CD4-positive, alpha-beta T cell treated with Interleukin-6 at 100 ng/mL for 8 hours (primary cell): ENCODE measurements at places on chromosomes 1 and 21.

DNA sequence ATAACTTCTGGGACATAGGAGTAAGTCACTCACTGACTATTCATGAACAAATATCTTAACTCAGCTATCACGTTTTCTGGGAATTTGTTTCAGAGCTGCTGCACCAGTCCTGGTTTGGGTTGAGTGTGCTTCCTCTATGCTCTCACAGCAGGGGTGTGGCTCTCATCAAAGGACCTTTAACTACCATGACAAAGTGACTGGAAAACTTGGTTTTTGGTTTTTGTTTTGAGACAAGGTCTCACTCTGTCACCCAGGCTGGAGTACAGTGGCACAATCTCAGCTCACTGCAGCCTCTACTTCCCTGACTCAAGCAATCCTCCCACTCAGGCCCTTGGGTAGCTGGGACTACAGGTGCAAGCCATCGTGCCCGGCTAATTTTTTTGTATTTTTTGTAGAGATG lies 4.1 kb downstream of the ILDR2 start:
- DNase-seq: no peak

DNA sequence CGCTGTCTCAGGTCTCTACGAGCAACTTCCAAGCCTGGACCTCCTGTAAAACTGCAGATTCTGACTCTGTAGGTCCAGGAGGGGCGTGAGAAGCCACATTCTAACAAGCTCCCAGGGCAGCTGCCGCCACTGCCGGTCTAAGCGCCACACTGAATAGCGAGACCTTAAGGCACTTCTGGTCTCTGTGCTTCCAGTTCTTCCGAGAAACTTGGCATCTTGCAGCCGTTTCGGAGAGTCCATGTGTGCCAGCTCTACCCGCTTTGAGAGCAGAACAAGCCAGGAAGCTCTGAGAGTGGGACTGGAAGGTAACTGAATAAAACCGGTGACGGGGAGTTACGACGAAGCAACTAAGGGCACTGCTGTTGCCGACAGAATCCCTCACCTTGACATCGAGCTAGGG lies 12.5 kb downstream of the AGT start:
- DNase-seq: no peak

DNA sequence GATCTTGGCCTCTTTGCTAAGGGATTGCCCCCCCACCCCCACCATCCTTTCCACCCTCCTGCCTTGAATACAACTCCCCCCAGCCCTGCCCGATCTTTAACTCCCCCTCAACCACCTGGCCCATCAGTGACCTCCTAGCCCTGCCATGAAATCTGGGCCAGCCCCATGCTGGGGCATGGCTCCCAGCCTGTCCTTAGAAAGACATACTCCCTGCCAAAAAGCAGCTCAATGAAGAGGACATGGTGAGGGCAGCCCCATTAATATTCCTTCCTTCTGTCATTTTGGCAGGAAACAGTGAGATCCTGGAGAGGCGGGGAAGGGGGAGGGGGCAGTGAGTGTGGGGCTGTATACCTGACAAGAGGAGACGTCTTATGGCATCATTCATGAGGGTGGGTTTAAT lies 66.8 kb upstream of the DISP3 start:
- no peak for DNase-seq

DNA sequence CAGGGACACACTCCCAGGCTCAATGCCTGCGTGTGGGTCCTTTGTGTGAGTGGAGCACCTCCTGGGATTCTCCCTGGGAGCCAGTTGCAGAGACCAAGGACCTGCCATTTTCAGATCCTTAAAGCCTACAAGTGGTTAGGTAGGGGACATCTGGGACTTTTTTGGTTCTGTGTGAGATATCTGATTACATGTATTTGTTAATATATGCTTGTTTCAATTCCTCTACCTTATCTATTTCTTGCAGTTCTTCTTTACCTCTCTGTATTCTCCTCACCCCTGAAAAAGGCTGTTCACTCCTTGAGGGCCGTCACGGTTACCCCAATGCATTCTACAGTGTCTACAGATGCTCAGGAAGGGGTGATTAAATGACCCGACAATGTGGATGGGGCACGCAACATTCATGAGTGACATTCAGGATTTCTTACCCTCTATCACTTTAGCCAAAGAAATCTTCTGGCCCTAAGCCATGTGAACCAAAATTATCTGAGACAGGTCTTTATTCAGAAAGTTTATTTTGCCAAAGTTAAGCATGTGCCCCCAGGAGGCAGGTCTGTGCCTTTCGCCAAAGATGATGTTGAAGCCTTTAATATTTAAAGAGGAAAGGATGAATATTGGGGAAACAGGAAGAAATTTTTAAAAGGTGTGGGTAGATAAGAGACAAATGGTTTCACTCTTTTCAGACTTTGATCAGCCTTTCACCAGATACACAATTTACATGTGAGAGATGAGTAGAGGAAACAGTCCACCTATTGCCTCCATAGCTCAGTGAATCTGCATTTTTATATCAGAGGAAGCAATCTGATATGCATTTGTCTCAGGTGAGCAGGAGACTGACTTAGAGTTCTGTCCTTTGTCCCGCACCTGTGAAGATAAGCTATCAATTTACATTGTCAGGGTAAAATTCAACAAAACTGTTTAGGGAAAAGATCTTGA lies 44.6 kb upstream of the MPZL1 start:
- DNase-seq: no peak

- no peak for DNase-seq
Measured at GRCh38 chr1:34356853-34357252, 180.1 kb downstream of the C1orf94 start.

DNA sequence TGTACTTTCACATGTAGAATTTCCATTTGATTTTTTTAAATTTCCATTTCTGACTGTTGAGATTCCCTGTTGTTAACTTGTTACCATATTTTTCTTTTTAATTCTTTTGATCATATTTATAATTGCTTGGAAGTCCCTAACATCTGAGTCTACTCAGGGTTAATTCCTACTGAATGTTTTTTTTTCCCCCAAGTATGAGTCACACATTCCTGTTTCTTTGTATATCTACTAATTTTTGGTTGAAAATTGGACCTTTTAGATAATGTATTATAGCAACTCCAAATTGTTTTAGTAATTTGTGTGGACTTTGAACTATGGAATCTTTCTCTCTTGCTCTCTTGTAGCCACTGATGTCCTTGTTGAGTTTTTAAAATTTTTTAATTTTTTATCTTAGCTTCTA lies 54.6 kb downstream of the STXBP3 start:
- no peak for DNase-seq

DNA sequence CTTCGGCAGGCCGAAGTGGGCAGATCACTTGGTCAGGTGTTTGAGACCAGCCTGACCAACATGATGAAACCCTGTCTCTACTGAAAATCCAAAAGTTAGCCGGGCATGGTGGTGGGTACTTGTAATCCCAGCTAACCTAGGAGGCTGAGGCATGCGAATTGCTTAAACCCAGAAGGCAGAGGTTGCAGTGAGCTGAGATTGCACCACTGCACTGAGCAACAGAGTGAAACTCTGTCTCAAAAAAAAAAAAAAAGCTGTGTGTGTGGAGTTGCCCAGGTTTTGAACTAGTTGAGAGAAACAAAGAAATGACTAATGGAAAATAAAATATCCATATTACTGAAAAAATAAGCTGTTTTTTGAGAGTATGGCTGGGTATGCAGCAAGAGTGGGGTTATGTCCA lies 100.2 kb downstream of the GTF2B start:
- DNase-seq: no peak

- DNase-seq: no peak
Measured at GRCh38 chr1:28506907-28507246, 1.0 kb downstream of the RCC1 start.

- no peak for DNase-seq
Measured at GRCh38 chr21:40769231-40769630, 77.7 kb downstream of the DSCAM start.

DNA sequence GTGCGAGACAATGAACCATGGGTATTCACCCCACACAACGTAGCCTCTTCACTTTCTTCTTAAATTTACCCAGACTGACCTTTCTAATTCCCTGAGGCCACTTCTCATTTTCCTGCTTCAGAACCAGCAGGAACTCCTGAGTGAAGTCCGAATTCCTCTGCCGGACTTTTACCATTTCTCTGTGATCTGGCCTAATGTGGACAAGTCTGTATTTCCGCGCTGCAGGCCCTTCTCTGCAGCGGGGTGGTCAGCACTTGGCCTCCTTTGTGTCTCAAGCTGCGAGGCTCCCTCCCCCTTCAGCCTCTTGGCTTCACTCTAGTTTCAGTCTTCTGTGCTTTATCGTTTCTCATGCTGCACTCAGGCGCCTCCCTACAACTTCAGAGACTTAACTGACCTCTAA lies 9.4 kb upstream of the CTBS start:
- DNase-seq: no peak

DNA sequence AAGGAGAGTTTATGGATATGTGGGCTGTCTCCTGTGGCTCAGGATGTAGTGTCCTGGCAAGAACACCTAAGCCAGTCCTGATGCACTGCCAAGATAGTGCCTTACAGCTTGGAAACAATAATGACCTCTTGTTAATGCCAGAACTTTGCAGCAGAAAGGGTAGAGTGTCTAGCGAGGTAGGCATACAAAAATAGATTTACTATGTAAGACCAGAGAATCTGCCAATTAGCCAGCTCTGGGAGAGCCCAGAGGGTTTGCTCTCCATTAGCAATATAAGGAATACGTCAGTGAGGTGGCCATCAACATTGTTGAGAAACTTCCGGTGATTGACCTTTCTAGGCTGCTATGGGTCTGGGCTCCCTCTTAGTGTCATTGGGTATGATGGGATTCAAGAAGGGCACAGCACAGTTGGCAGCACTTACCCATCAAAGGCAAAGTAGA lies 178.5 kb upstream of the GALNT2 start:
- no peak for DNase-seq

DNA sequence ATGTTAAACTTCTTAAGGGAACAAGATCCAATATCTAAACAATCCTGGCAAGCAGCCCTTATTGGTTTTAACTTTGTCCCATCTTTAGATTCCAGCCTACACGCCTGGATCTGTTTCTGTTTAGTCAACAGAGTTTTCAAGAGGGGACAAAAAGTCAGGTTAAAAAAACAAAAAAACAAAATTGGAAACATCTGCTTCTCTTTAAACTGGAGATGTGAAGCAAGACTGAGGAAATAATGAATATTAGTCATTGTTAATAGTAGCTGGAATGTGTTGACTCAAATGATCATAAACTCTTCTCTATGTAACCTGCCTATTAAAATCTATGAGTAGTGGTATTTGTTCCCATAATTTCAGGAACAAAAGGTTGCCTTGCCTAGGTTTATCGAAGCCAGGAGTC lies 55.0 kb downstream of the NID1 start:
- DNase-seq: no peak

DNA sequence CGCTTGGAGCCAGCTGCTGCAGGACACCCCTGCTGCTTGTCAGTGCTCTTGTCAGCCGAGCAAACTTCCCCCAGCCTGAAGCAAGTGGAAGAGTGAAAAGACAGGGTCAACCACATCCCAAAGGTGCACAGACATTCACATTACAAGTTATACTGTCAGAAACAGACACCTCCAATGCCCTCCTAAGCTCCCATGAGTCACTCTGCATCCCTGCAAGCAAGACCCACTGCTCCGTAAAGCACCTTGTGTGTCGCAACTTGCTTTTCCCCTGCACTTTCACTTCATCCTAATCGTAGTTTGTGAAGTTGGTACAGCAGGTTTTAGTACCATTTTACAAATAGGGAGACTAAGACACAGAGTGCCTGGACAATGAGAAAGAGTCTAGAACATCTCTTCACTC lies 51.1 kb downstream of the KCNH1 start:
- DNase-seq: no peak

GRCh38 chr21:42079939-42080787 lies 9.0 kb downstream of the UMODL1 start:
- DNase-seq: no peak

- no peak for DNase-seq
Measured at GRCh38 chr1:37175666-37176215, 141.4 kb upstream of the GRIK3 start.

DNA sequence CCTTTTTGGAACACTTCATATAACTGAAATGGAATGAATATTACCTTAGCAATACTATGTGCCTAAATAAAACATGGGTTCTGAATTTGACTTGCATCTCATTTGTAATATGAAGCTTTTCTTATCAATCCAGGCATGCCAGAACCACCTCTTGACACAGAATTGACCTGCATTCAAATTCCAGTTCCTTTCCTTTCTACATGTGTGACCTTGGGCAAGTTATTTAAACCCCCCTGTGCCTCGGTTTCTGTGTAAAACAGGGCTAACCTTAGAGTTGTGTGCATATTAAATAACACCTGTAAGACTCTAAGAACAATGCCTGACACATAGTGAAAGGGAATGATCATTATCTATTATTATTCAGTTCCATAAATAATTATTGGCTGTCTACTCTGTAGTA lies 2.0 kb upstream of the NOS1AP start:
- no peak for DNase-seq

GRCh38 chr1:99217599-99217998 lies 46.7 kb upstream of the PLPPR4 start:
- no peak for DNase-seq

DNA sequence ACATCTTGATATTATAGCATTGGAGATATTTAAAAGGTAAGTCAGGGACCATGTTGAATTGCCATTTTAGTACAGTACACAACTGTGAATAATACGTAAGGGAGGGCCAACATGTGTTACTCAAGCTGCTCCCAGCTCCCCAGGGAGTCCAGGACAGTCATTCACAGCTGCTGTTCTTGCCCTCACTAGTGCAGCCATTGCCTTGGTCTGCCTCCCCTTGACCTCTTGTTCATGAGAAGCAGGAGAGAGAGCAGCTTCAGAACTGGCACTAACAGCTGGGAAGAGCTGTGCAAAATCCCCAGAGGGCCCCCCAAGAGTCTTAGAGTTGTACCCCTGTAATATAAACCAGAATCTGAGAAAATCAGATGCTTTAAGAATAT lies 16.4 kb downstream of the TCEANC2 start:
- no peak for DNase-seq

DNA sequence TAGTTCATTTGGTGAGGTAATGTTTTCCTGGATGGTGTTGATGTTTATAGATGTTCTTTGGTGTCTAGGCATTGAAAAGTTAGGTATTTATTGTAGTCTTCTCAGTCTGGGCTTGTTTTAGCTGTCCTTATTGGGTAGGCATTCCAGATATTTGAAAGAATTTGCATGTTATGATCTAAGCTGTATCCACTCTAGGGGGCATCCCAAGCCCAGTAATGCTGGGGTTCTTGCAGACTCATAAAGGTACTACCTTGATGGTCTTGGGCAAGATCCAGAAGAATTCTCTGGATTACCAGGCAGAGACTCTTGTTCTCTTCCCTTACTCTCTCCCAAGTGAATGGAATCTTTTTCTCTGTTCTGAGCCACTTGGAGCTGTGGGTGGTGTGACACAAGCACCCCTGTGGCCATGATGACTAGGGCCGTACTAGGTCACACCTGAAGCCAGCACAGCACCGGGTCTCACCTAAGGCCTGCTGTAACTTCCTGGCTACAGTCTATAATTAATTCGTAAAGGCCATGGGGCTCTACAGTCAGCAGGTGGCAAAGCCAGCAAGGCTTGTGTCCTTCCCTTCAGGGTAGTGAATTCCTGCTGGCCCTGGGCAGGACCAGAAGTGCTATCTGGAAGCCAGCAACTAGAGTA lies 74.8 kb upstream of the PDE4B start:
- no peak for DNase-seq
